GM13977 (cell line): ENCODE measurements at places on chromosomes 5 and 9.

GRCh38 chr9:97737429-97737828 lies 40.3 kb upstream of the XPA start:
- no peak for DNase-seq

DNA sequence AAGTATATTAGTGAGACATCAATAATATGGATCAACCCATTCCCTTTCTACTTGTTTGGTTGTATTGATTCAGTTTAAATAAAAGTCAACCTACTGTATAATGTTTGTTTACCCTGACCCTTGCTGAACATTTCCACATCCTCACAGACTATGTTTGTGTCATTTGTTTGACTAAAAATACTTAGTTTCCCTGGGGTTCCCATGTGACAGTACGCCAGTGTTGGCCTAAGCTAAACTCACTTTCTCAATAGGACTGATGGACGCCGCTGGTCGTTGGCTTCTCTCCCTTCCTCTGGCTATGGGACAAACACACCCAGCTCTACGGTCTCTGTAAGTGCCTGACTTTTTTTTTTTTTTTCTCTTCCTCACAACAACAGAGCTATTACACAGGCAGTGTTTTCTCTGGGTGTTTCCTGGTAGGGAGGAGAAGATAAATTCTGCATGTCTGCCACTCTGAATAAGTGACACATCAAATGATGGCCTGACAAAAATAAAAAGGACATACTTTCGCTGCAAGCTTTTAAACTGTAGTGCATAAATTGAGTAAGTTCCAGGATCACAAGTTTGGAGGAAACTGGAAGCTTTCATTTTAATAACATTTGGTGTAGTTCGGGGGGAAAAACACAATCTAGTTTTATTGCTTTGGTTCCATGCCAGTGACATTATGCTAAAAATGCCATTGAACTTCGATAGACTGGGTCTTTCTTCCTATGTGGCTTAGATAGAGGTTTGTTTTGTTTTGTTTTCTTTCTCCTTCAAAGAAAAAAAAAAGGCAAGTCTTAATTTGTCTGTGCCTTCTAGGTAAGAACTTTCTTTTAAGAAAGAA lies 101.0 kb downstream of the CD180 start:
- DNase-seq: no peak

DNA sequence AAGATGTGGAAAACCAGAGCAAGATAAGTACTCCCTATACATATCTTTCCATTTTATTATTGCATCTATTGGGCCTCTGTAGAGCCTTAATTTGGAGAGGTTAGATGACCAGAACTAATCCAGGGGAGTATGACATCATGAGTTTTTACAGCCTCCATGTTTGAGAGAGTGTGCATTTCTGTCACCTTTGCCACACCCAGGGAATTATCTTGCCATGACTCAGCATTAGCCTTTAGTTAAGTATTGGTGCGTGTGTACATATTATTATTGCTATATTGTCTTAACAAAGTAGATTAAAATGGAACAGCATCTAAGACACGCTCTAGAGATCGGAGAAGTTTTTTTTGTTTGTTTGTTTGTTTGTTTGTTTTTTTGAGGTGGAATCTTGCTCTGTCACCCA lies 27.6 kb downstream of the DIMT1 start:
- DNase-seq: no peak

- DNase-seq: no peak
Measured at GRCh38 chr5:128020012-128020411, 63.6 kb upstream of the SLC12A2 start.

- no peak for DNase-seq
Measured at GRCh38 chr9:89502038-89502601, 4.2 kb upstream of the SEMA4D start.

- peak; percentile 69 for DNase-seq
Measured at GRCh38 chr5:74865804-74866595, at the start of gene FAM169A. Gene FAM169A, minus strand, starts transcription at chr5:74866387. Its CDS starts 24,711 bp downstream, at chr5:74841676.

DNA sequence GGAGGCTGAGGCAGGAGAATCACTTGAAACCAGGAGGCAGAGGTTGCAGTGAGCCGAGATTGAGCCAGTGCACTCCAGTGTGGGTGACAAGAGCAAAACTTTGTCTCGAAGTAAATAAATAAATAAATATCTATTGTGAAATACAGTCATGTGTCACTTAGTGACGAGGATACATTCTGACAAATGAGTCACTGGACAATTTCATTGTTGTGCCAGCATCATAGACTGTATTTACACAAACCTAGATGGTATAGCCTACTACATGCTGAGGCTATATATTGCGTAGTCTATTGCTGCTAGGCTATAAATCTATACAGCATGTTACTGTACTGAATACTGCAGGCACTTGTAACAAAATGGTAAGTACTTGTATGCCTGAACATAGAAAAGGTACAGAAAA lies 61.1 kb upstream of the CCL21 start:
- no peak for DNase-seq

DNA sequence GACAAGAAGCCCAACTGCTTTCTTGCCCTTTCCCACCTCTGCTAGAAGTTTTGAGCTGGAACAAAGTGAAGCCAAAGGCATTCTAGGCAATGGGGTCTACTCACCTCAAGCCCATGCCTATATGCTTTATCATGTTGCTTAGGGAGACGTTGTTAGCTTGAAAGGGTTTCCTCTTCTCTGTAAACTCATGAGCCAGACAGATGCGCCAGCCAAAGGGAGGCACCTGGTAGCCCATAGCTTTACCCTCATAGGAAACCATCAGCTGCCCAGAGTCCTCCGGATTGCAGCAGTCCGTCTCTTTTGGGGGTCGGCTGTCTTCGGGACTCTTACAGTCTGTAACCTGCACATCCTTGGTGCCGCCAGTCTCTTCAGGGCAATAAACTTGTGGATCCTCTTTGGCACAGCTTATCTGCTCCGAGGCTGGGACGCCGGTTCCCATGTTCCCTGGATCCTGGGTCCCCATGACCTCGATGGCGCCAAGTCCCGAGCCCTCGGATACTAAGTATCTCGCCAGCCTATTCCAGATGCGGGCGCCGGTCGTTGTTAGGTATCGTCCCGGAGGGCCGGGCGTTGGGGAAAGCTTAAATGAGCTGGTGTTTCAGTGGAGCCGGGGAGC lies 678 bp downstream of the GBA2 start:
- no peak for DNase-seq

DNA sequence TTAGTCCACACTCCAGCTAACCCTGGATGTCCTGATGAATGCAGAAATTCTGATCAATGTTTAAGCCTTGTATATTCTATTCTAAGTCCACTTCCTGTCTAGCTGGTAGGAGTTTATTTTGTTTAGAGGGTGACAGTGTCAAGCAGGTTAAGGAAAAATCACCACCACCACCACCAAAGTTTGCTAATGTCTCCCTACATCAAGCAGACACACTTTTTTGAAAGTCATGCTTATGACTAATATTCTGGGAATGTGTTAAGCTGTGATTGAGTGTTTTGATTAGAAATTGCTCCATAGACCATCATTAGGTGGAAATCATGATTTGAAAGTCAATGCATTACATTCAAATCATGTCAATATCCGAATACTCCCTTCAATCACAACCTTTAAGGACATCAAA lies 1530.1 kb downstream of the MAT2B start:
- DNase-seq: no peak

- no peak for DNase-seq
Measured at GRCh38 chr9:131968632-131969031, 111.0 kb downstream of the MED27 start.

- DNase-seq: no peak
Measured at GRCh38 chr5:31148959-31149475, 44.5 kb upstream of the CDH6 start.

DNA sequence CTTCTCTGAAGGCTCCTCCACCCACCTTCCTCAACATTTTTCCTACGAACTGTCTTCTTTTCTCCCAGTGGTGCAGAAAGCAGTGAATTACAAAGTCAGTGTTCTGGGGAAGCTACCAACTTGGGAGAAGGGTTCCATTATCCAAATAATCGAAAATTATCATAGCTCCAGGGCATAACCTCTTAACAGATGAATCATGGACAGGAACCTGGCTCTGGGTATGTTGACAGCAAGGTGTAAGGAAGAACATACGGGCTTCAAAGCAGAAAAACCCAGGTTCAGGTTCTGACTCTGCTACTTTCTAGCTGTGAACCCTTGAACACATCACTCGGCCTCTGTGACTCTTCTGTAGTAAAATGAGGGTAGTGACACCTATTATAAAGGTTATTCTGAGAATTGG lies 351.3 kb downstream of the ENC1 start:
- no peak for DNase-seq

DNA sequence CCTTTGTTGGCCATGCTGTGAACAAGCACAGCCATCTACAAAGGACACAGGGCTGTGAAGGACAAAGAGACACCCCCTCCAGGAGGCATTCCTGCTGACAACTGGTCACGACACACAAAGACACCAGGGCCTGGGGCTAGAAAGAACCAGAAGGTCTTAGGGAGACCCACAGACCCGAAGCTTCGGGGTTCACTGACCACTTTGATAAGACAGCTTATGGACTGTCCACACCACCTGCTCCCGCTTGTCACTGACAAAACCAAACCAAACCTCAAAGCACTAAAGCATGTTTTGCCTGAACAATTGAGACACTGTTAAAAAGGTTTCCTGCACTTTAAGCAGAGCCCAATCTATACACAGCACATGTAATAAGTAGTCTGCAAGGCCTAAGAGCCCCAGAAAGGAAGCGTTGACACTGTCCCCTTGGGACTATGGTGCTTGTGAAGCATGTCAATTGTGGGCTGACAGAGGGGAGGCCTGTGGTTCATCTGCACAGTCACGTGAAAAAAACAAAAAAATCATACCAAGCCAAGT lies 185.0 kb downstream of the GAPVD1 start:
- DNase-seq: peak; percentile 78

DNA sequence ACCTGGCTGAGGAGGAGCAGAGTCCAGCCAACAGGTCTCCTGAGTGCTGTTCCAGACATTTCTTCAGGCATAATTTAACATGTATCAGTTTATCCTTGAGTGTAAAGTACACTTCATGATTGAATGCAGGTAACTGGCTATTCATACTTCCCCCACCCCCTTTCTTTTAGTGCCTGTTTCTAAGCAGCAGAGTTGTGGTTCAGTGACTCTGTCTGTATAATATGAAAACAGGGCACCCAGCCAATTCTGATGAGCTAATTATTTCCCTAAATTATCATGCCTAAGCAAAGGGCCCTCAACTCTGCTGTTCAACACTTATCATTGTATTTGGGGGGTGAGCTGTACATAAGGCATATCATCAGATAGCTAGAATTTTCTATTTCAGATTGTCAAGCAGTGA lies 51.9 kb upstream of the ZSWIM6 start:
- DNase-seq: no peak

DNA sequence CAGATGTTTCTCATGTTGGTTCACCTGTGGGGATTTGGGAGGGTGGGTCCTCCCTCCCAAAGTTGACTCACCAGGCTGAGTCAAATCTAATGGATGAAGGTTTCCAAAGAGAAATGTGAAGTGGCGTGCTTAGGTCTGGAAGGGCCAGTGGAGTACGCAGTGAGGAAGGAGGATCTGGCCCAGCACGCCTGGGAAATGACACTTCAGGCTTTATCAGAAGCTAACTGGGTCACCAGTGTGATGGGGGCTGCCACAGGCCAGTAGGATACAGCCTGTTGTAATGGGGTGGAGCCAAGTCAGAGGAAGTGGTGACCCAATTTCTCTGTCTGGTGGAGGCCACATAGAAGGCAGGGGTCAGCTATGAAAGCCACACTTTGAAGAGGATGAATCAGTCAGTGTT lies 18.0 kb downstream of the POLR1E start:
- no peak for DNase-seq

DNA sequence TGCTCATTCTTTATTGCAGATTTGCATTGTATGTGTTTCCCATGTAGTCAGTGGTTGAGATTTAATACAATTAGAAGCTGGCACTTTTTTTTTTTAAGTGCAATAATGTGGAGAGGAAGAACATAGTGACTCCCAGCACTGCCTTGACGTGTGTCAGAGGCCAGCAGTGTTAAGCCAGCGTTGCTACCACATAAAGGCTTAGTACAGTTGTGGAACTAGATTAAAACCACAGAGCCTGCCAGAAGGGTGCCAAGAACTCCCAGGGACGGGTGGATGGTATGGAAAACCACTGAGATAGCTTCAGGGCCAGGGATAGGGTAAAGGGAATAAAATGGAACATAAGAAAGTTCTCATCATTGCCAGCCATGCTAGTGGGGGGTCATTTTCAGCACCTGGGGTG lies 142.9 kb downstream of the TRIO start:
- DNase-seq: no peak

- DNase-seq: no peak
Measured at GRCh38 chr5:16744164-16744880, 127.5 kb upstream of the RETREG1 start.

- no peak for DNase-seq
Measured at GRCh38 chr9:105114318-105114717, 130.1 kb upstream of the SLC44A1 start.
